NCI-H345 (cell line): ENCODE measurements at places on chromosomes 3 and 15.

GRCh38 chr3:45092132-45093031 is 53.8 kb downstream of the CDCP1 start:
- DNase-seq: no peak

- no peak for DNase-seq
These were observed 5.3 kb downstream of the FAM174B start for GRCh38 chr15:92650256-92650655.

GRCh38 chr3:9402410-9403228 is 5.2 kb downstream of the SETD5 start:
- DNase-seq: peak; percentile 60

DNA sequence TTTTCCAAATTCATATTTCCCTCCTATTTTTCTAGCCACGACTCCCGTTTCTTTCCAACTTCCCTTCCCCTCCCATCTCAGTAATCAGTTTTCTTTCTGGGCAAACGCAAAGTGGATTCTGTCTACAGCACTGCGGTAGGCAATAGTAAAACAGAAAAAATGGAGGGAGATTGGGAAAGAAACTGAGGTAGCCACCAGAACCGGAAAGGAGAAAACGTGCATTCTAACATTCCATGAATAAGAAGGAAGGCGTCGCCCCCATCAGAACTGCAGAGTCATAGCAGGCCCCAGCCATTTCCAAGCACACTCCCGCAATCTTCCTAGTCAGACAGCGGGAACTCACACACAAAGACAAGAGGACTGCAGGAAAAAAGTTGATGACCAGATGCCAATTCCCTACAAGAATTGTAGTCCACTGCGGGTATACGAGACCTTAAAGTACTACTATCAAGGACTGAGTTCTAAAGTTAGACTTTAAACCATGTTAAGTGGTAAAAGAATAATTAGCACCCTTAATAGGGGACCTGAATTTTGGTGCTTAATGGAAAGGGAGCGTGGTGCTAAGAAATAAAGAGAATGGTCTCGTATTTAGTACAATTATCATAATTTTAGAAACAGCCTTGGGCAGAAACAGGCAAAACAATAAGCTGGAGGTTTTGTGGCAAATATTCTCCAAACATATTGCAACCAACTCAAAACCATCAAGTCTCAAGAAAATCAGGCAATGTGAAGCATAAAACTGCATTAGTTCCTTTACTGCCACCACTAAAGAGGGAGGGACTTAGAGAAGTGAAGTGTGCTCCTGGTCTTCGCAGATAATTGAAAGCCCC is 1.4 kb downstream of the PFN2 start:
- peak; percentile 65 for DNase-seq

- no peak for DNase-seq
These were observed 29.0 kb upstream of the TIMP4 start for GRCh38 chr3:12187448-12188327.

- no peak for DNase-seq
These were observed 57.5 kb downstream of the HMCES start for GRCh38 chr3:129336093-129336706.

- no peak for DNase-seq
These were observed 531.3 kb upstream of the MCTP2 start for GRCh38 chr15:93700051-93700450.

DNA sequence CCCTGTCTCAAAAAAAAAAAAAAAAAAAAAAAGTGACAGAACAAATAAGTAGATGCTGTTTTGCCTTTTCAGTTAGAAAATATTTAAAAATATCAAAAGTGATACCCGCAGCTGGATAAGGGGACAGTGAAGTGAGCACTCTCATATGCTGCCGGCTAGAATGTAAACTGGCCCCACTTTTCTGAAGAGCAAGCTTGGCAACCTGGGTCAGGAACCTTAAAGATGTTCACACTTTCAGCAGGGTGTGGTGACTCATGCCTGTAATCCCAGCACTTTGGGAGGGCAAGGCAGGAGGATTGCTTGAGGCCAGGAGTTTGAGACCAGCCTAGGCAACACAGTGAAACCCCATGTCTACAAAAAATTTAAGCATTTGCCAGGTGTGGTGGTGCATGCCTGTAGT is 17.4 kb downstream of the FSD2 start:
- no peak for DNase-seq

GRCh38 chr15:70406617-70407335 is 309.1 kb upstream of the TLE3 start:
- no peak for DNase-seq

GRCh38 chr3:104952146-104952972 is 414.4 kb upstream of the ALCAM start:
- DNase-seq: no peak

DNA sequence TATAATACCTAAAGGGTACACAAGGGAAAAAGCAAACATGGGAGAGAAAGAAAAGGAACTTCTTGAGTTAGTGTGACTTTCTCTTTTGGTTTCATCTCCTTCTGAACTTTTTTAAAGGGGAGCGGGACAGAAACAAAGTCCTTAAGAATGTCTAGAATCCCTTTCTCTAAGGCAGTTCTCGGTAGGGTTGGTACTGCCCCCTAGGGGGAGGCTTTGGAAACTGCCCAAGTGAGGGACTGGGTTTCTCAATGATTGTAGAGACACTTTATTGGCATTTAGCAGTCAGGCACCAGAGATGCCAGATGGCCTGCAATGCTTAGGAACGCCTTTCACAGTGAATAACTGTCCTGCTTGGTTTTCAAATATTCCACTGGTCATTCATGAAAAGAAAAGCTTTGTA is 172.7 kb downstream of the WDR72 start:
- peak; percentile 11 for DNase-seq

DNA sequence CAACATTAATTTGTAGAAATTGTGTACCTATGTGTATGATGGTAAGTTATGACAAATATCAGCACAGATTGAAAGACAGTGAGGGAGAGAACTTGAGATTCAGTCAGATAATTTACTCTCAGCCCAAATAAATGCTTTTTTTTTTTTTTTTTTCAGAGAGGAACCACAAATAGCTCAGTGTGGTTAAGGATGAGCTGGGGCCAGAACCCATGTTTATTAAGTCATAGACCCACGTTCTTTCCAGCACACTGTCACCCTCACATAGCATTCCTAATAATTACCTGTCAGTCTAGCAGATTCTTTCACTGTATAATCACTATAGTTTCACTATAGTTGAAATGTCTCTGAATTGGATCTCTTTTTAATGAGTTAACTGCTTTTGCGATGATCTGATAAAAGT is 246.1 kb downstream of the ZIC1 start:
- DNase-seq: no peak

GRCh38 chr3:143215059-143215458 is 95.5 kb downstream of the CHST2 start:
- DNase-seq: no peak

GRCh38 chr3:141789281-141789680 is 26.1 kb downstream of the GRK7 start:
- no peak for DNase-seq

DNA sequence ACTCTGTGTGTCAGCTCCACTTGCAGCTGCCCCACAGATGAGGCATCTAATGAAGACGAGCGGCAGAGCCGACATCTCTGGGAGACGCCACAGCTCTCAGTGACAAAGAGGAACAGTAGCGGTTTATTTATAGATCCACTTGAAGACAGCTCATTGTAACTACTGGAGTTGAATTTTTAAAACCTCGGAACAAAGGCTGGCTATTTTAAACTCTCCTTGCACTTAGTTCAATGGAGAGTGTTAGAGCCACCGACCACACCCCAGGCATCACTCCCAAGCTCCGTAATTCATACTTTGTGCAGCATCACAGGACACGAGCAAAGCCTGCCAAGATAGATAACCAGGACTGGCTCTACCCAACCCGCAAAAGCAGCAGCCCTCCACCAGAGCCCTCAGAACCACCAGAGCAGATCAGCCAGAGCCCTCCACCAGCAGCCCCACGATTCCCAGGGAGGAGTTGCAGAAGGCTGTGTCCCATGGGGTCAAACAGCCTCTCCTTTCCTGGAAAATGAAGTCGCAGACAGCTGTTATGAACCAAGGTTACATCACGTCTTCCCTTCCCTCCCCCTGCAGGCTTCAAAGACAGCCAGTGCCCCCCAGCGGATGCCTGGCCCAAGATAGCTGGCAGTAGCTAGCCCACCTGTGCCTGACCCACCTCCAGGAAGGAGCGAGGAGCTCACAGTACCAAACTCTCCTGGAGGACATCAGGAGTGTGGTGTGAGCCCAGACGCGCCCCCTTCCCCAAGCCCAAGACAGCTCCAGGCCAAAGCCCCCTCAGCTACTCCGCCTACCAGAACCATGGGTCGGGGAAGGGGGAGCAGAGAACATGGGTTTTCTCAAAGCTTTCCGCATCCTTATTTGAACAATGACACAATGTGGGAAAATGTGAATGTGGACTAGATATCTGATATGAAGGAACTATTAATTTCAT is 45.7 kb downstream of the POC1A start:
- peak; percentile 69 for DNase-seq

GRCh38 chr3:103459815-103460214 is 1025.0 kb downstream of the ZPLD1 start:
- DNase-seq: no peak

DNA sequence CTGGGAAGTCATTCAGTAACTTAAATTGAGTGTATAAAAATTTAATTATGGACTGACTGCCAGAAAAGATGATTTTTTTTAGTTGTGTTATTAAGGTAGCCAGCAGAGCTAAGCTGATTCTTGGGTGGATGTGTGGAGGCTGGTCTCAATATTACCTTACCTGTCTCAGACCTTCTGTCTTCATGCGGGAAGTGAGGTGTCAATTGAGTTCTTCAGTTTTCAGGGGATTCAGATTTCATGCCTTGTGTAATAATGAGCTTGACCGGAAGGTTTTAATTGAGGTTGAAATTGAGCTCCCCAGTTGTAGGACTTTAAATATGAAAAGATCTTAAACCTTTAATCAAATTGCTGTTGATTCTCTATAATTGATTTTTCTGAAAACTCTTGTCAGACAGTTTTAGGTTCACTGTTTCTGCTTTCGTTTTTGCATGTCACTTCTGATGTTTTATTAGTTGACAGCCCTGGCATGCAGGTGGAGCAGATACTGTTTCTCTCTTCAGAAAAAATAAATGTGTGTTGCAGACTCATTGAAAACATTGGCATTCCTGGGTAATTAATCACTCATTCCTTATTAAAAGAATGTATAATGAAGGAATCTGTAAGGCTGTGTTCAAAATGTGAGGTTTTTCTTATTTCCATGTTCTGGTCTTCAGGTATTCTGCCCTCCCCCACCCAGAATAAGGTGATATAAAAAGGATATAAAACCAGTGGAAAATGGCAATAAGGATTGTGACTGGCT is 54.5 kb downstream of the PSMD6 start:
- DNase-seq: no peak

DNA sequence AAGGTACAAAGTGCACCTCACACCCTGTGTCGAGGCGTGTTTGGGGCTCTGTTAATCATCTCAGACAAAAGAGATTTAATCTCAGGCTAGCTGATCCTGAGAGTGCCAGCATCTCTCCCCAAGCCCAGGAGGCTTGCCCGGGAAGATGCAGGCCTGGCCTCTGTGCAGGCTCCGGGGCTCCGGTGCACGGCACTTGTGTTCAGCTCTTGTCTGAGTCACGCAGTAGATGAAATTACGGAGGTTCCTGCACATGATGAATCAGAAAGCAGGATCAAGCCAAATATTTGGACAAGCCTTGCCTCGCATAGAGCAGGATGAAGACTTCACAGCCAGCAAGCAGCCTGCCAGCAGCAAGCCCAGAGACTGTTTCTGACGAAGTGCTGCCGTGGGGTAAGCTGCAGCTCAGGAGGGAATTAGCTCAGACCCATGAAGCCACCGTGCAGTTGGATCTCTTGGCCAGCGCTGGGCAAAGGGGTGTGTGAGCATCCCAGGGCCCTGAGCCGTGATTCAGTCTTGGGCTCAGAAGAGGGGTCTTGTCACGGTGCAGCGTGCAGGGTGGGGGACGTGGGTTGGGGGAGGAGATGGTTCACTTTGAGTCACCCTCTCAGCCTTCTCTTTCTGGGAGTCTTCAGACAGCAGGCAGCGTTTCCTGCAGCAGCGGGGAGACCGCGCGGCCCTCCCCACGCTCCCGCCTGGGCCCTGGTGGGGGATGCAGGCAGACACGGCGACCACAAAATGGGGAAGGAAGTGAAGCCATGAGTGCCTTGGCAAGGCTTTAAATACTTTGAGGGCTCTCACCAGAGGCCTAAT is 89.2 kb upstream of the MEF2A start:
- DNase-seq: no peak

DNA sequence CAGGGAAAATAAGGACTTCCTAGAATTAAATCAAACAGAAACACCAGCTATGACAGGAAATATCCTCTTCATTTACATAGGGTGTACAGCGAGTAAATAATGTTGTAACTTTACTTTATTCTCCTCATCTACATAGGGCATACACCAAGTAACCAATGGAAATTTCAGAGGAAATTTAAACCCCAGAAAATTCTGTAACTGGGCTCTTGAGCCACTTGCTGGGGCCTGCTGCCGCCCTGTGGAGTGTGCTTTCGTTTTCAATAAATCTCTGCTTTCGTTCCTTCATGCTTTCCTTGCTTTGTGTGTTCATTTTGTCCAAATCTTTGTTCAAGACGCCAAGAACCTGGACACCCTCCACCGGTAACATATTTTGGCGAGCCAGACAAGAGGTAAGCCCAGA is 990.4 kb upstream of the CADM2 start:
- DNase-seq: no peak

DNA sequence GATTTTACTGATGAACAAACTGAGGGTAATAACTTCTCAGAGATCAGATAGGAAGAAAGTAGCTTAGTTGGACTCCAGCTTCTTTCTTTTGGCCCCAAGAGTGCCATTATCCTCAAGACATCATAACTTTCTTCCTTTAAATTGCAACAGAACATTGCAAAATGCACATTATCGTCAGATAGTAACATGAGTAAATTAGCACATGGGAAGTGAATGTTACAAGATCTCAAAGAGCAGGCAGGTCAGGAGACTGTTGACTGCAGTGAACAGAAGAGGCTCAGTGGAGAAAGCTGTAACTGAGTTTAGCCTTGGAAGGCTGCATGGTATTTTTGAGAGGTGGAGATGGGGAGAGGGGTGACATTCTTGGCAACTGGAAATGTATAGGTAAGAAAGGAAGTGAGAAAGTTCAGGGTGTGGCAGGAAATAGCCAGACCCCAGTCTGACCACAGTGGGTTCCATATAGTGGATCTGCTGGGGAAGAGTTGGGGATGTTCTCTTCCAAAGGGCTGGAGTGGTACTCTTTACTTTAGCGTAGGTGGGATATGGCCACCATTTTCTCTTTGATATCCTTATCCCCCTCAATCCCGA is 307.7 kb downstream of the RPLP1 start:
- no peak for DNase-seq

- DNase-seq: no peak
These were observed 57.8 kb downstream of the NCEH1 start for GRCh38 chr3:172653004-172653572.

DNA sequence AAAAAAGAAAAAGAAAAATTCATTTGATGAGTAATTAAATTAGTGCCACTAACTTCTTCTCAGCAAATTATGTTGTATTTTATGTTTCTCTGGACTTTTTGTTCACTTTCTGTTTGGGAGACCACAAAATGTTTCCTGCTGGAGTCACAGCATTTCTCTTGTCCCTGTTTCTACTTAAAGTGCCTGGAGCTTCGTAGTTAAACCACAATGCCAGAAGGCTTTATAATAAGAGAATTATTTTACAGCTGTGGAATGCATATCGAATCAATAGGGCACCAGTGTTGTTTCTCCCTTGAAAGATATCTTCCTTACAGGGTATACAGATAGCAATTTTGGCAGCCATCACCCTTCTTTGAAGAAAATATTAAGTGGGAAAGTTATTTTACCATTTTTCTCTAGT is 3.2 kb downstream of the DTWD1 start:
- DNase-seq: no peak

- no peak for DNase-seq
These were observed 14.7 kb downstream of the MESD start for GRCh38 chr15:80974914-80975313.
